ENCODE measurements at places on chromosomes 7 and 10.

DNA sequence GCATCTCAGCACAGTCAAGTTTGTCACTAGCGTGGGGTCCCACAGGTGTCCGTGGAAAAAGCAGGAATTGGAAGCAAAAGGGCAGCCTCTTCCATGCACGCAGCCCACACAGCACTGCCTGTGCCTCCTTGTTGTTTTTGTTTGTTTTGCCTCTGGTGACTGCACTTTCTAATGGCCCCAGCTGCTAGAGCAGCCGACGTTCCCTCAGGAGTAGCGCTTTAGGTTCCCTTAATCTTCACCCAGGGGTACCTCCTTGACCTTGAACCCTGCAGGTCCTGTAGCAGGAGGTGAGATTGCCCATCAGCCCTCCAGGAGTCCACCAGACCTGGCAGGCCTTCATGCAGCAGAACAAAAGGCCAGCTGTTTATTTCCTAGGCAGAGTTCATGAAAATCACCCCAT is 210.1 kb downstream of the CACNB2 start:
- no peak for DNase-seq

GRCh38 chr7:115054478-115055065 is 132.7 kb downstream of the MDFIC start:
- DNase-seq, result no peak

DNA sequence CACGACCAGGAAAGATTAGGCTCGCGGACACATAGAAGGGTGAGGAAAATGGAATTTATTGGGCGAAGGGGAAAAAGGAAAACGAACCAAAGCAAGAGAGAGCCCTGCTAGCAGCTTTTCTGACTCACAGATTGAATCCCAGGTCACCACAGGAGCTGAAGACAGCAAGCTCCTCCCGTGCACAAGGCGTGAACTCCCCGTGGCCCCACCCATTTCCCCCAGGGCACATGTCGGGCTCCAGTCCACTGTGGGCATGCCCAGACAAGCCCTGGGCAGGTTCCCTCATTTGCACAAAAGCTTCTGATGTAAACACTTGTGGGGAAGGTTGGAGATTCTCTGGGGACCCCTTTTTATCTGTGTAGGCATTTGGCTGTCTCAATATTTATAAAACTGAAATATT is 582.4 kb downstream of the SUGCT start:
- DNase-seq, result peak; percentile 37

- DNase-seq, result peak; percentile 60
Observed at GRCh38 chr7:27251652-27252590, 9.3 kb downstream of the EVX1 start.

DNA sequence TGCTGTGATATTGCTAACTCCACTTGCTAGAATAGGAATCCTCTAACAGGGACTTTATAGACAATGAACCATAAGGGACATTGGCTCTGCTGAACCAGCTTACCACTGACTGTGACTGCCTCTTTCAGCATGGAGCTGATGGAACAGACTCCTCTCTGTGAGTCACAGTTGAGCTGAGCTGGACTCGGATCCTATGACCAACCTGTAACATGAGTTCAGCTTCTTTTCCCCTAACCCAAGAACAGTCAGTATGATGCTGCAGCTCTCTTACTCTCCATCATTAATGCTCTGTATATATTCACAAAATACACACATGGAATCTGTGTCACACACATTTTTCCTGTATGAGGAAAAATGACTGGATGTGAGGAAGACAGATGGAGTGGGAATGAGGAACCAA is 177.9 kb upstream of the BET1 start:
- no peak for DNase-seq

GRCh38 chr7:125823538-125823937 is 893.9 kb upstream of the POT1 start:
- DNase-seq, result no peak

DNA sequence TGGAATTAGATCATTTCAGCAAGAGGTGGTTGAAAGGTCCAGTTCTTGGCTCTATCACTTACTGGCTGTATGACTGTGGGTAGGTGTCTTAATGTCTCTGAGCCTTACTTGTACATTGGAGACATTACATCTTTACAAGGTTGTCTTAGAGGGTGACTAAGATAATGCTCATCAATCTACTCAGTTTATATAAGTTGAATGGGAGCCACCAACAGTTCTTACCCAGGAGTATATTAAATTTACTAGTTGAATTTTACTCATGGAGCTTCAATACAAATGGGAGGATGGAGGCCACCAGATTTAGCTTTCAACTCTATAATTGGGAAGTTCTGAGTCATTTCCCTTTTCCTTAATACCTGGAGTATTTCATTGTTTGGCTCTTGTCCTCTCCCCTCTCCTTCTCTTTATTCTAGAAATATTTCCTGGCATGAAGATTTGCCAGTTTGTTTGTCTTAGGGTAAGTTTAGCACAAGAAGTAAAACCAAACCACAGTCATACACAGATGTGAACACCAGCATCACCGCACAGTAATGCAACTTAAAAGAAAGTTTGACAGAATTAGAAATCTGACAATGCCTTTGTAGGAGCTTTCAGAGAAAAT is 222.8 kb downstream of the LRMDA start:
- DNase-seq, result no peak

DNA sequence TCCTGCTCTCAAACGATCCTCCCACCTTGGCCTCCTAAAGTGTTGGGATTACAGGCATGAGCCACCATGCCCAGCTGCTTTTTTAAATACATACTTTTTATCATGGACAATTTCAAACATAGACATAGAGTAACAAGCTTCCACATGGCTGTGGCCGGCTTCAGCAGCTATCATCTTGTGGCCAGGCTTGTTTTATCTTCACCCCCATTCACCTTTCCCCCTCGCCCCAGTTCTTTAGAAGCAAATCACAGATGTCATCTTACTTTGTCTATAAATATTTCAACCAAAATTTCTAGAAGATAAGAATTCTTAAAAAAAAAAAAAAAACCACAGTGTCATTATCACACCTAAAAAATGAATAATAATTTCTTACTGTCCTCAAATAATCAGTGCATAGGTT is 5.9 kb downstream of the FOXK1 start:
- DNase-seq, result no peak

DNA sequence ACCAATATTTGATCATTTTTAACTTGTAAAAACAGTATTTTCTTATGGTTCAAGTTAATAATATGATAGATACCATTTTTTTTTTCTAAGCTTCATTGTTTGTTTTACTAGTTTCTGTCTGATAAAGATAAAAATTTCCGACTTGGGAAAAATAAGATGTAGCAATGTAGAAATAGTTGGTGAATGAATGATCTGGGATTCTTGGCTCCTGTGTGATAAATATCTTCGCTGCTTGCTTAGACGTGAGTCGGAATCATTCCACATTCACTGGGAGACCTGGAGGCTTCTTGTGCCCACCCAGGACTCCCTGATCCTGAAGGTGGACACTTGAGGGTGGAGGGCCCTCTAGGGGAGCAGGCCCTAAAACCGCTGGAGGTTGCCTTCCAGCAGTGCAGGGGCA is 47.9 kb downstream of the EXOC4 start:
- DNase-seq, result no peak

DNA sequence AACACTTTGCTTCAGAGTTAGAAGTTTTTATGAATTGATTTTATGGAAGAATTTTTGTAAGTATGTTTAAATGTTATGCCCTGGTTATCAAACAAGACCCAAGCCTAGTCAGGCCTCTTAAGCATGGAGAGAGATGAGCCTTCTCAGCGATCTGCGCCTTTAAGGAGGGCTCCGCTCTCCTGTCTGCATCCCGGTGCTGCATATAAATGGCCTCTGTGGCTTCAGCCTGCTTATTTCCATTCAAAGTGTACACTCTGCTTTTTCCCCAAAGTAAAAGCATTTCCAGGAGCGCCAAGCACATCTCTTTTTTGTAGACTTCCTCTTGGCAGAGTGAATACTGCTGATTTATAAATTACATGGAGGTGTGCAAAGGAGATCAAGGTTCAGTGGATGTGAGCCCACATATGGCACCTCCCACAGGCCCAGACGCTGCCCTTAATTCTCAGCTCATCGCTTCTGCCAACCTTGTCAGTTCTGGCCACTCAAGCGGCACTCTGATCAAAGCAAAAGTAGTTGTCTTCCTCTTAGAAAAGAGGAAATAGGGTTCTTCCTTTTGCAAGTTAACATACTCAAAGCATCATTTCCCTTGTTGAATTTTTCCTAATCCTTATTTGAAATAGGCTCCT is 70.0 kb upstream of the SFMBT2 start:
- DNase-seq, result no peak

GRCh38 chr10:110903280-110904278 is 15.4 kb downstream of the BBIP1 start:
- DNase-seq, result no peak

GRCh38 chr10:16966991-16967865 is 150.0 kb upstream of the RSU1 start:
- no peak for DNase-seq

GRCh38 chr7:23105086-23105643 is 420 bp upstream of the KLHL7 start:
- no peak for DNase-seq

GRCh38 chr7:139750459-139751095 is 27.2 kb downstream of the HIPK2 start:
- DNase-seq, result no peak

- DNase-seq, result no peak
Observed at GRCh38 chr7:98619450-98620321, 2.6 kb downstream of the NPTX2 start.

- DNase-seq, result no peak
Observed at GRCh38 chr10:69712342-69712741, 82.3 kb downstream of the FAM241B start.
